ENCODE measurements at places on chromosomes 4 and X.

GRCh38 chr4:159296061-159296460, 193.2 kb downstream of the RAPGEF2 start:
- DNase-seq: peak; percentile 44

DNA sequence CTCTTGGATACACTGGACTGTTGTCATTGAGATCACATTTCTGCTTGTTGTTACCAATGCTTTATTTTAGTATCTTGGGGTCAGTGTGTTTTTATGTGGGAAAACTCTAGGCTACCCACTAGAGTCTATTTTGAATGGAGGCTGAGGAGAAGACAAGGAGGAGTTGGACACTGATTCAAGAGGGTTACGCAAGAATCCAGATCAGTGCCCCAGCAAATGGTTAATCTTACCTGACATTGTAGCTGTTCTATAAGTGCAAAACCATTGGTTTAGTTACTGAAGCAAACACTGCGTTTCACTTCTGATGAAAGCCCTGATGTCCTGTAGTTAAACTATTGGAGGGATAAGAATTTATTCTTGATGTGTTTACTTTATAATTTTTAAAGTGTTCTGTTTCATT, 331.1 kb upstream of the NR3C2 start:
- no peak for DNase-seq

- DNase-seq: no peak
Measured at GRCh38 chr4:38535717-38536116, 128.3 kb upstream of the KLF3 start.

DNA sequence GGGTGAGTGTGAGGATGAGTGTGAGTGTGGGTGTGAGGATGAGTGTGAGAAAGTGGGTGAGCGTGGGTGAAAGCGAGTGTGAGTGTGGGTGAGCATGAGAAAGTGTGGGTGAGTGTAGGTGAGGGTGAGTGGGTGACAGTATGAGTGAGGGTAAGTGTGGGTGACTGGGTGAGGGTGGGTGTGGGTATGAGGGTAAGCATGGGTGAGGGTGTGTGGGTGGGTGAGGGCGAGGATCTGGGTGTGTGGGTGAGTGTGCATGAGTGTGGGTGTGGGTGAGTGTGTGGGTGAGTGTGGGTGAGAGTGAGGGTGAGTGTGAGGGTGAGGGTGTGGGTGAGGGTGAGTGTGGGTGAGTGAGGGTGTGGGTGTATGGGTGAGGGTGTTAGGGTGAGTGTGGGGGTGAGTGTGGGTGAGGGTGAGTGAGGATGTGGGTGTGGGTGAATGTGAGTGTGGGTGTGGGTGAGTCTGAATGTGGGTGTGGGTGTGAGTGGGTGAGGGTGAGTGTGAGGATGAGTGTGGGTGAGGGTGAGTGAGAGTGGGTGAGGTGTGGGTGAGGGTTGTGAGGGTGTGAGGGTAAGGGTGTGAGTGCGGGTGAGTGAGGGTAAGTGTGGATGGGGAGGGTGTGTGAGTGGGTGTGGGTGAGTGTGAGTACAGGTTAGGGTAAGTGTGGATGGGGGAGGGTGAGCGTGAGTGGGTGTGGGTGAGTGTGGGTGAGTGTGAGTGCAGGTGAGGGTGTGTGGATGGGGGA, 48.9 kb downstream of the ING2 start:
- DNase-seq: no peak

DNA sequence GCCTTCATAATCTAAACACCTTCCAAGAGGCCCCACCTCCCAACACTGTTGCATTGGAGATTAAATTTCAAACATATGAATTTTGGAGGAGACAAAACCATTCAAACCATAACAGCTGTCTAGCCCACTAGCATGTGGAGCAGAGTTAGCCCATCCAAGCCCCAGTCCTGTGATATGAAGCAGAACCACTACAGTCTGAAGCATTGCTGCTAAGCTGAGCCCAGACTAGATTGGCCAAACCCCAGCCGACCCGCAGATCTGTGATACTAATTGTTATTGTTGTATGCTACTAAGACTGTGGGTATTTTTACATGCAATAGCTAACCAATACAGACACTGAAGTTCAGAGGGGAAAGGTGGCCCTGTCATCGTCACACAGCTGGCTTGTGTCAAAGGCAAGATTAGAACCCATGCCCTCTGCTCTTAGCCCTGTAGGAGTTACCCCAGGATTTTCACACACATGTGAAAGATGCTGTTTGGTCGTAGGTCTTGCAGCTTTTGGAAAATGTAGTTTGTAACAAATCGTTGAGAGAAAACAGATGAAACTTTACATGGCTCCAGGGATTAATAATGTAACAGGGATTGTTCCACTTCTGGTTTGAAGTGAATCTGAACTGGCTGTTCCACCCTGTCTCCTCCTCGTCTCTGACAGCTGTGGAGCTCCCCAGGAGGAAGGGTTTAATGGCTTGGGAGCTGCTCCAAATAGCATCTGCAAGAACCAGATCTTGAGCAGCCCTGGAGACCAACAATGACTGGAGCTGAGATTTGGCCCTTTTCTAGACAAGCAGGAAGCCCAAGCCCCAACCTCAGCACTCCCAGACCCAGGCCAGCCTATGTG, 517.5 kb downstream of the MID1IP1 start:
- DNase-seq: no peak

GRCh38 chrX:138298268-138298667, 413.2 kb downstream of the FGF13 start:
- DNase-seq: no peak

DNA sequence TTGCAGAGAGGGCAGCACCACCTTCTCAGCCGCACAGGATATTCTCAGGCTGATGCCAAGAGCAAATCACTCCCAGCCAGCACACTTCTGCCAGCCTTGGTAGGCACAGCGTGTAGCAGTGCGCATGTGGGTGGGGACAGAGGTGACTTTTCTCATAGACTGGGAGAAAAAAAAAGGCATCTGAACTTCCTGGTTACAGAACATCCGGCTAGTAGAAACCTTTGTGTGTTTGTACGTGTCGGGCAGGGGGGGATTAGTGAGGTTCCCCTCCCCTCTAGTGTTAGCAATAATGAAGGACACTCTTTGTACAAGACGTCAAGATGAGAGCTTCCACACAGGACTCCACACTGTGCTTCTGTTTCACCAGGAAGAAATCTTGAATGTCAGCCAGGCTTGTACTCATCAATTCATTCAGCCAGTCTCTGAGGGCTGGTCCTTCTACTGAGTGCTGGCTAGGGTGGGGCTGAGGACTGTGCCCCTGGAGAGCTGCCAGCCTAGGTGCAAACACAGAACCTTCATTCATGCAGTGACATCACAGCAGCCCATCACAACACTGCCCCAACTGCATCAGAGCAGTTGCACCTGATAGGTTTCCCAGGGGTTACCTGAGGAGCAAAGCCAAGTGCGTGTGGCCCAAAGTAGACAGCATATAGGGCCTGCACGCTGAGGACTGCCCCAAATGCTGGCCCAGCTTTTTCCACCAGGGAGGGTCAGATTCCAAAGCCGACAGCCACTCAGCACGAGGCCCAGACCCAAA, 34.7 kb downstream of the SLC25A5 start:
- DNase-seq: no peak

DNA sequence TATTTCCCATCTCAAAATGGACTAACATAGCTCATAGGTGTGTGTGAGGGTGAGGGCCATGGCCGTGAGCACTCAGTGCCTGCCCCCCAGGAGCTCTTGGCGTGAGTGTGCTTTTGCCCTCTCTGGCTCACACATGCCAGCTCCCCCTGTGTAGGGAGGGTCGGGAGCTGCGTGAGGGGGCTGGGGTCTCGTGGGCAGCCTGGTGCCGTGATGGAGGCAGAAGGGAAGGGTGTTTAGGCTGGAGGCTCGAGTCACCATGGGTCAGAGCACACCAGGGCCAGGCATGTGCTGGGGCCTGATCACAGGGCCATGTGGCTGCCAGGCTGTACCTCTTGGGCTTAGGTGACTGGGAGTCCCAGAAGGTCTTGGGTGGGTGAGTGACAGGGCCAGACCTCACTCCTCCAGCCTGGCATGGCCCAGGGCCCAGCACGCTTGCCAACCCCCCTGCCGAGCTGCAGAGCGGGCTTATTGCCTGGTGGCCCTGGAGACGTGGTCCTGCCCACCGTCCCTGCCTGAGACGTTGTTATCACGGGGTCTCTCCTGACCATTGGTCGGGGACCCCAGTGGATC, 44.0 kb downstream of the ADRA2C start:
- no peak for DNase-seq

GRCh38 chrX:106780664-106781377, 21.7 kb upstream of the TBC1D8B start:
- DNase-seq: no peak

GRCh38 chrX:22194660-22194945, 78.1 kb upstream of the CBLL2 start:
- DNase-seq: no peak

- DNase-seq: no peak
Measured at GRCh38 chr4:30763321-30763727, 43.2 kb downstream of the PCDH7 start.

DNA sequence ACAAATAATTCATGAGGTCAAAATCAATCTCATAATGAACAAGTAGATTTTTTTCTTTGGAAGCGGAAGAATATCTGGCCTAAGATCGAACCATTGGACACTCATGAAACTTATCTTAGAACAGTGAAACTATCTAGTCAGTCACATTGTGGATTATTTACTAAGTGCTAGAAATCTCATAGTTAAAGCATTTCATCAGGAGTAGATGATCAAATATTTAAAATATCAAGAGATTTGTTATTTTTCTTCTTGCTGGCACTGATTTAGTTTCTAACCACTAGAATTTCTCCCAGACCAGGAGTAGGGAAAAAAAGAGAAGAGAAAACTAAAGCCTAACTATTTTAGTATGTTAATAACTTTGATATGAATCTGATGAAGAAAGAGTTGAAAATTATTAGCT, 105.5 kb downstream of the SHROOM3 start:
- DNase-seq: no peak

GRCh38 chr4:148373093-148373492, 69.1 kb downstream of the NR3C2 start:
- DNase-seq: no peak

- no peak for DNase-seq
Measured at GRCh38 chrX:150411656-150412055, 48.5 kb downstream of the MAMLD1 start.

DNA sequence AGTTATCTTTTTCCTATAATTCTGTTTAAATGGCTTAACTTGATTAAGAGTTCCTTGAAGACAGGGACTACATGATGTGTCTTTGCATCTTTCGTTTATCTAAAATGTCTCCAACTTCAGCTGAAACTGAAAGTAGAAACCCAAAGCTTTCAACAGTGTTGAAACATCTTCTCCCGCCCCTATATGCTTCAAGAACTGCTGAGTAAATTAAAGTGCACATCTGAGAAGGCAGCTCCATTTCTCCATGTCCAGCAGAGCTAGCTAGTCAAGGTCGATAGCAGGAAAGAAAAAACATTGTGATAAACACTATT, 185.7 kb upstream of the TBL1X start:
- peak; percentile 73 for DNase-seq

- DNase-seq: no peak
Measured at GRCh38 chr4:143581331-143581946, 67.9 kb downstream of the SMARCA5 start.

- DNase-seq: no peak
Measured at GRCh38 chr4:104475652-104476051, 19.0 kb downstream of the CXXC4 start.

DNA sequence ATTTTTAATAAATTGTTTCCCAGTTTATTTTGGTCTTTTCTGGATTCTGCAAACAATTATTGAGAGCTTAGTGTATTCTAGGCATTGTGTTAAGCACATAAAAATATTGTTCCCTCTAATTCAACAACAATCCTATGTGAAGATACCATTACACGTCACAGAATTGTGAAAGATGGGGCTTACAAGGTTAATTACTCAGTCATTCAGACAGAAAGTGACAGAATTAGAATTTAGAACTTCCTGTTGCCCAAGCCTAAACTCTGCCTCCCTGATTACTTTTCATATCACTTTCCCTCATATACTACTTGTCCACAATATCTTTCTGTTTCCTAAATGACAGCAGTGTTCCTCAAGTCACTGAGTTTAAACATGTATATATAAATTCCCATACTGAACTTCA, 186.7 kb upstream of the VEGFC start:
- DNase-seq: peak; percentile 94

DNA sequence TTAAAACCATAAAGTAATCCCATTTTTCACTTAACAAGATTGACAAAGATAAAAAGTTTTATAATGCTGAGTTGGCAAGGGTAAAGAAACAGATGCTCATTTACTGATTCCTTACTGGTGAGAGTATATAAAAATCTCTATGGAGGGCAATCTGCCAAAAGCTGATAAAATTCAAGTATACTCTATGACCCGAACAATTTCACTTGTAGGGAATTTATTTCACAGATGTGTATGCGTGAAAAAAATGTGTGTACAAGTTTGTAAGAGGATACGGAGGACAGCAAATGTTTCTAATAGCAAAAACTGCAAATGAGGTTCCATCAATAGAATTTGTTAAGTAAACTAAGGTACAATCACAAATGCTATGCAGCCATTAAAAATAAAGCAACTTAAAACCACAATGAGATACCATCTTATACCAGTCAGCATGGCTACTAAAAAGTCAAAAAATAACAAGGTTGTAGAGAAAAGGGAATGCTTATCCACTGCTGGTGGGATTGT, 23.4 kb downstream of the DHX15 start:
- DNase-seq: no peak

GRCh38 chr4:172142281-172142741, 329.1 kb downstream of the GALNTL6 start:
- DNase-seq: no peak

DNA sequence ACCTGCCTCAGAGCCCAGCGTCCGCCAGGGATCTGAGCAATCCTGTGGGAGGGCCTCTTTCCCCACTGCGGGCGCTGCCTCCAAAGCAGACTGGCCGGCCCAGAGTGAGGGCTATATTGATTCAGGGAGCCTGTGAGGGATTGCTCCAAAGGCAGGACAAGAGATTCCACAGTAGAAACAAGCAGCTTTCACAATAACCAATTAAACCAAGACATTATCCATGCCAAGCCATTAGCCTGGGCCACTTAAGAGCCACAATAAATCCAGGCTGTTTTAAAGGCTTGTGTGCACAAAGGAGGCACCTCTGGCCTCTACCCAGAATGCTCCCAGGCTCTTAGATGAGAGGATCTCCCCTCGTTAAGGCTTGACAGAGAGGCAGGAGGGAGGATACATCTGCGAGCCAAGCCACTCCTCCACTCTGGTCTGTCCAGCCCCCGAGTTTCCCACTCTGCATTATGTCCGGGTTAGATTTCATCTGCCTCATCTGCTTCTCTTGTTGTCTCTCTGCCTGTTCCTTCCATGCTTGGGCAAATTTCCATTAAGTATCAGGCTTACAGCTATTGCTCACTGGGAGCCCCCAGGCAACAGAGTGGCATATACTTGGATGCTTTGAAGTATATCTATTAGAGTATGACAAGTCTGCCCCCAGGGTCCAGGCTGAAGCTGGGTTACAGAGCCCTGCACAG, 357.9 kb downstream of the UNC5C start:
- DNase-seq: no peak

GRCh38 chr4:88729146-88729760, 31.6 kb upstream of the NAP1L5 start:
- no peak for DNase-seq

DNA sequence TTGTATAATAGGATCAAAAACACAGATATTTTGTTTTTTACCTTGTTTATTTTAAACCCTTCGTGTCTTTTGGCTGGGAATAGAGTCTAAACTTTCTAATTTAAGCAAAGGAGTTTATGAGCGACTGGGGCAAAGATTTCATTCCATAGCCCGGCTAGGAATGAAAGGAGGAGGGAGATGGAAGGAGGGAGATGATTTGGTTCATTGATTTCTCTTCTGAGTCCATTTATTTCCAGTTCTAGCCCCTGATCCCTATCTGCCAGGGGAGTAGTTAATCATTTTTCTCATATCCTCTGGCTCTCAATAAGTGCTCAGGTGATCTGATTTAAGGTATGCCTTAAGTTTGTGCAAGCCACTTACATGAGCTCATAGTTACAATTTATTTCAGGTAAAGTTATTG, 120.0 kb downstream of the SPRY1 start:
- DNase-seq: no peak

Data from inflammatory macrophage treated with lipopolysaccharide for 4 hours (primary cell).